Lung (tissue), 17 donors: ENCODE measurements at places on chromosomes 2 and 18.

DNA sequence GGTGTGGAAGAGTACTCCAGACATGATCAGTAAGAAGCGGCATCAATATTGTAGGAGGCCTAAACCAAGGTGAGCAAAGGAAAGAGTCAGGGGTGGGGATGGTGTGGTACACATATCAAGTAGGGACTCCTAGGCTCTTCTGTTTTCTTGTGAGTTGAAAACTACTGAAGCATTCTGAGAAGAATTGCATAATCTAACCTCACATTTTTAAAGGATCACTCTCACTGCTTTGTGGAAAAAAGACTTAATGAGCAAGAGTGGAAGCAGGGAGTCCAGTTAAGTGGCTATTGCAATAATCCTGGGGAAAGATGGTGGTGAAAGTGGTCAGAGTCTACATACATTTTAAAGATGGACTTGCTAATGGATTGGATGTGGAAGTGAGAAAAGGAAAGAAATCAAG, 899.5 kb upstream of the FAM98A start:
- DNase-seq, result no peak

DNA sequence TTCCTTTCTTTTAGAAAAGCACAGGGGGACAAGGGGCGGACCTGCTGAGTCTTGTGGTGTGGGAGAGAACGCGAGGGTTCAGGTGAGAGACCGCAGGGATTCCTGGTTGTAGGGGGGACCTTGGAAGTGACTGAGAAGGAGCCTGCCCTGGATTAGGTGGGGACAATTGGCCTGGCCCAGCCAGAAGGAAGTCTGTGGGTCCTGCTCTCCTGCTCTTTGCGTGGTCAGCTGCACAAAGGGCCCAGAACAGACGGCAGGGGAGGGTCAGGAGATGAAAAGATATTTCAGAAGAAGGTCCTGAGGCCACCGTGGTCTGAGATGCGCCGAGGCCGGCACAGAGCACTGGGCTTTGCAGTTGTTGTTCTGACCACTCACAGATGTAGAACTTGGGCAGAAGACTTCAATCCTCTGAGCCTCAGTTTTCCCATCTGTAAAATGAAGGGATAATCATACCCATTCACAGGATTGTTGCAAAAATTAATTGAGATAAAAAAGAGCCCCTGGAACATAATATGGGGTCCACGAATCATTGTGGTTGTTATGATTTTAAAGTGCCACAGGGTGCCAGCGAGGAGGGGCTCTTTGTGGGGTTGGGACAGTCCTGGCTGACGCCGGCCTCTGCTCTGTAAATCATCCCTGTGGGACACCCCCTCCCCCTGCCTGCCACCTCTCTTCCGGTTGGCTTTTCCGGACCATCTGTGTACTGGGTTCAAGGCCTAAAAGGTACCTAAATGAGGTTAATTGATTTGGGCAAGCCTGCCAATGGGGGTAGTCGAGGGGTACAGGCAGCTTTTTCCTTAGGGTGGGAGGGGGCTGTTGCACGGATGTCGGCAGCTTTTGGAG, 1.8 kb downstream of the LPIN1 start:
- no peak for DNase-seq

GRCh38 chr2:160255408-160255807, 55.3 kb upstream of the ITGB6 start:
- no peak for DNase-seq

DNA sequence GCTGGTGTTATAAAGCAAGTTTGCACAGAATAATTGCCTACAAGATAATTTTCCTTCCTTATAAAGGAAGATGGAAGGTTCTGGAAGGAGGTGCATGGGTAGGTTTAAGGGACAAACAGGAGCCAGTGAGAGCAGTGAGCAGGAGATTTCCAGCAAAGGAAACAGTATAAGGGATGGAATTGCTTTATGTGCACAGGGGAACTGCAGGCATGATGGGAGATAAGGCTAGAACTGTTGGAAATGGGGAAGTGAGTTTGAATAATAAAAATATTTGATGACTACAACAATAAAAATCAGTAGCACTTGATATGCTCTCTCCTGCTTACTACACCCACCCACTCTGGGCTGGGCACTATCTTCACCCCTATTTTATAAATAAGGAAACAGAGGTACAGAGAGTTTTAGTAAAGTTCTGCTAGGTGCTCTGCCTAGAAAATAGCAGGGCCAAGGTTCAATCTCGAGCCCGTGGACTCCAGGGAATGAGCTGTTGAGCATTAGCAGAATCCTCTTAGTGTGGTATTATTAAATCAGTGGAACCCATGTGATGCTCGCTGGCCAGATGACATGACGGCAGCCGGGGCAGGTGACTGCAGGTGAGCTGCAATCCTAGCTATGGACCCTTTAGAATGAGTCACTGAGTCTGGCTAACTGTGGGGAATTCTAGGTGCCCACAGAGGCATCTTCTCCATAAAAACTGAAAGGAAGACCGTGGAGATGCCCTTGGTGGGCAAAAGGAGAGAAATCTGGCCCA, 302.5 kb downstream of the PIEZO2 start:
- DNase-seq, result no peak

DNA sequence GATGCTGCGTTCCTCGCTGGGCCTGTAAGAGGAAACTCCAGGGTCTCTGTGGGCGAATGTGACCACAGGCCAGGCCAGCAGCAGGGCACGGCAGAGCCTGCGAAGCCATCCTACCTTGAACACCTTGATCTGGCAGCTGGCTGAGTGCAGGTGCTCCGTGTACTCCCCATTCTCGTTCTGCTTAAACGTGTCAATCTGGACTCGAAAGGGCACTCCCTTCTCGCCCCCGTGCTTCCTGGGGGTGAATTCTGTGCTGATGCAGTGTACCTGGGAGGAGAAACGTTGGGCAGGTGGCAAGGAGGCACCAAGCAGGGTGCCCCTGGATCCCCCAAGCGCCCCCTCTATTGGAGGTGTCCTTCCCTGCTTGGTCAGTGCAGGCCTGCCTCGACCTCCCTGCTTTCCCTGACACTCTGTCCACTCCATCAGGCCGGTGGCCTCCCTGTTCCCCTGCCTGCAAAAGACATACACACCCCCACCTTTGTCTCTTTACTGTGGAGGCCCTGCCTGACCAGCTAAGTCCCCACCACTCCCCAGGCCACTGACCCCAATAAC, 38.2 kb downstream of the TFCP2L1 start:
- DNase-seq, result no peak

- no peak for DNase-seq
These were observed 39.4 kb downstream of the MAP2 start for GRCh38 chr2:209463226-209463625.

DNA sequence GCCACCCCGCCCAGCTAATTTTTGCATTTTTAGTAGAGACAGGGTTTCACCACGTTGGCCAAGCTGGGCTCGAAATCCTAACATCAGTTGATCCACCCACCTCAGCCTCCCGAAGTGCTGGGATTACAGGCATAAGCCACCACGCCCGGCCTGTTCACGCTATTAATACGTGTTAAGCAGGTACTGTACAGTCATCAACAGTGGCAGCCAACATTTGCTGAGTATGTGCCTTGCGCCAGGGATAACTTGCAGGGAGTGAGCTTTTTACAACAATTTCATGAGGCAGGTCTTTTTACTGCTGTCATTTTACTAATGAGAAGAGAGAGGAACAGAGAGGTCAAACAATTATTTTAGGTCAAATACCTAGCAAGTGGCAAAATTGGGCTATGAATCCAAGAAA, 115.2 kb downstream of the AP1S3 start:
- DNase-seq, result no peak

- DNase-seq, result no peak
These were observed 233.3 kb downstream of the KLHL29 start for GRCh38 chr2:23618265-23618664.

DNA sequence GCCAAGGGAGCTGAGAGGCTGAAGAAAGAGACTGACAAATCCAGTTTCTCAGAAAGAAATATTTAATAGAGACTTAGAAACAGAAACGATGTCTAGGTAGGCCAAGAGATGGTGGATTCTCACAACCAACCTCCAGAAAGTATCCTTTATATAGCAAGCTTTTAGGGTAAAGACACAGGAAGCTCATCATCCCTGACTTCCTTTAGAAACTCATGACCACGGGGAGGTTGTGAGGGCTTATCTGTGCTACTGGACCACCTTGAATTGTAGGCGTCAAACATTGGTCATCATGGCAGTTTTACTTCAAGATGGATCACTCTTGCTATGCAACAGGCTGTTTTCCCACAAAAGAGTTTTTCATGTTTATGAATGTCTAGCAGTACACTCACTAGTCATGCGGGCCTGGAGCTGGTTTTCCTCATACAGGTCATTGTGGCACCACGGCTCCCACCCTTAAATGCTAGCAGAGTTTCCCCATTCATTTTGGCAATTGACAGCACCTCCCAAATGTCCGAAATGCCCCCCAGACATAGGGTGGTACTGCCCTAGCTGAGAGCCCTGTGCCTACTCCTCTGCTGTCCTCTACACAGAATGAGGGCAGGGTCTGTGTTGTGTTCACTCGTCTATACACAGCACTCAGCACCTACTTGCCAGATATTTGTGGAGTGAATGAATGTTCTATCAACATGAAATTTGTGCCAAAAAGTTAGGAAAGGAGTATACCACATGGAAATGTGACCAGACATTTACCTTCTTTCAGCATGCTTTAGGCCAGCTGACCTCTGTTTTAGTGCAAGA, 89.0 kb downstream of the TMEM247 start:
- DNase-seq, result no peak

DNA sequence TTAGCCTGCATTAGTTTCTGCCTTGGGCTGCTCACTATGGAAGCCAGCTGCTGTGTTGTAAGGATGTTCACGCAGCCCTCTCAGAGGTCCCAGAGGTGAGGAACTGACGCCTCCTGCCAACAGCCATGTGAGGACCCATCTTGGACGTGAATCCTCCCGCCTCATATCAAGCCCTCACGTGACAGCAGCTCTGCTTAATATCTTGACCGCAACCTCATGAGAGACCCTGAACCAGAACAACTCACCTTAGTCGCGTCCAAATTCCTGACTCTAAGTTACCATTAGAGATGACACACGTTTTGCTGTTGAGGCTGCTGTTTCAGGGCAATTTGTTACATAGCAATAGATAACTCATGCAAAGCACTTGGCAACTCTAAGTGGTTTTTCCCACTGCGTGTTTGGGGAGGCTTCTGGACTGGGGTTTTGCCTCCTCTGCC, 97.7 kb downstream of the TMEM17 start:
- peak; percentile 17 for DNase-seq

- DNase-seq, result peak; percentile 80
These were observed 30.6 kb downstream of the ORC4 start for GRCh38 chr2:147989809-147990403.

- no peak for DNase-seq
These were observed 41.4 kb upstream of the ID2 start for GRCh38 chr2:8640498-8640897.

DNA sequence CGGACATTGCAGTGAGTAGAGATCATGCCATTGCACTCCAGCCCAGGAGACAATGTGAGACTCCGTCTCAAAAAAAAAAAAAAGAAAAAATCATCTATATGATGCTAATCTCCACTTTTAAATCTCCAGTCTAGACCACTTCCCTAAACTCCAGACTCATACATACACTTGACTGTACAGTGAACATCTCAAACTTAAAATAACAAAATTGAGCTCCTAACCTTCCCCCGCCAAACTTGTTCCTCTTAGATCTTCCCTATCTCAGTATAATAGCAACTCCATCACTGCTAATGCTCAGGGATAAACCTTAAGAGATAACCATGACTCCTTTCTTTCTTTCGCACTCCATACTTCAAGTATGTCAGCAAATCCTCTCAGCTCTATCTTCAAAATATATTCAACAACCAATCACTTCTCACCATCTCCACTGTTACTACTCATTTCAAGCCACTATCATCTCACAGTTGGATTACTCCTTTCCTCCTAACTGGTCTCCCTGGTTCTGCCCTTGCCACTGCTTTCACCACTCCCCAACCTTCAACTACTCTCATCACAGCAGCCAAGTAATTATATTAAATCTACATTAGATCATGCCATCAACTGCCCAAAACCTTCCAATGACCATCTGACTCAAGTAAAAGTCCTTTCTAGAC, 12.0 kb downstream of the MEMO1 start:
- DNase-seq, result no peak

GRCh38 chr2:178256382-178257042, 62.2 kb downstream of the OSBPL6 start:
- peak; percentile 35 for DNase-seq

- DNase-seq, result peak; percentile 26
These were observed 100.5 kb downstream of the TACR1 start for GRCh38 chr2:75098856-75099255.

GRCh38 chr2:144529841-144530240, 9.9 kb upstream of the ZEB2 start:
- peak; percentile 19 for DNase-seq

DNA sequence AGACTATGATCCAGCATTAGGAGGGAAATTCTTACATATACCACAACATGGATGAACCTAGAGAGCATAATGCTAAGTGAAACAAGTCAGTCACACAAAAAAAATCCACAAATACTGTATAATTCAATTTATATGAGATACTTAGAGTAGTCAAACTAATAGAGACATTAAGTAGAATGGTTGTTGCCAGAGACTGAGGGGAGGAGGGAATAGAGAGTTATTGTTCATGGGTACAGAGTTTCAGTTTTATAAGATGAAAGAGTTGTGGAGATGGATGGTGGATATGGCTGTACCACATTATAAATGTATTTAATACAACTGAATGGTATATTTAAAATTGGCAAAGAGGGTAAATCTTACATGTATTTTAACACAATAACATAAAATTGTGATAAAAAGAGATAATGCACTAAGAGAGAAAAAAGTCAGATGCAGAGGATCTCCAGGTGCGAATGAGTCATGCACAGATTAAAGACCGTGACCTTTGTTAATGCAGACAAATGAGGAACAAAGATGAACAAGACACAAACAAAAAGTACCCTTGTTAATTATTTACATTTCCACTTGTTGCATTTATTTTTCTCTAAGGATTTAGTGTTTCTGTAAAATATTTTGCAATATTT, 541.7 kb upstream of the MEX3C start:
- DNase-seq, result no peak

DNA sequence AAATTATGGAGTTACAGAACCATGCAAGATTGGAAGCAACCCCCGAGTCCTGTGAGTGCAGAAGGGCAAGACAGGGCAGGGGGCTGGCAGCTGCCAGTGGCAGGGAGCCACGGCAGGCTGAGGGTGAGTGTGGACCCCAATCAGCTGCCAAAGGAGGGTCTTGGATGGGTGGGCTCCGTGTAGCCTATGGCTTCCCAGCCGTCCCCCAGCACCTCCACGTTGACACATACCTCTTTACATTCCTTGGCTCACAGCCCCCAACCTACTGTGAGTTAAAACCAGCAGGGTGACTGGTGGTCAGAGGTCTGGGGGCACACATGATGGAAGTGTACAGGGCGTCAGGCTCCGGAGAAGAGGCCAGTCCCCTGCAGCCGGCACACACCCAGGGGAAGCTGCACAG, 60.9 kb upstream of the SALL3 start:
- DNase-seq, result no peak
